Activated CD4-positive, alpha-beta T cell treated with anti-CD3 and anti-CD28 coated beads, Interleukin-2, amount 50 U/mL, for 4 hours (primary cell): ENCODE measurements at places on chromosomes 5 and 9.

DNA sequence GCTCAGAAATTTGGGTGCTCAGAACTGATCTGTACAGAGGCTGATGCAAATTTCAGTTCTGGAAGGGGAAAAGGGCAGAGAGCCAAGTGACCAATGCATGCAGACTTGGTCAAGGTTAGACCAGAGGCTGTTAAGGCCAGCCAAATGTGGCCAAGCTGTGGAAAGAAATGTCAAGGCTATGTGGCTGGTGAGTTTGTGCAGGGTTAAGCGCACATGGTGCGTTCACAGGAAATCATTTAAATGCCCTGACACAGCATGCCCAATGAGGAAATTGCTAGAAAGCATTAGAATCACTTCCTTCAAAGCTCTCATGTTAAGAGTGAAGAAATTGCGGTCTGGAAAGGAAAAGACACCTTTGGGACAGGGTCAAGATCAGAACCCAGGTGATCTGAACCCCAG, 58.0 kb downstream of the PTPN3 start:
- DNase-seq = no peak

GRCh38 chr9:23496489-23497136, 329.4 kb downstream of the ELAVL2 start:
- no peak for DNase-seq

- no peak for DNase-seq
Measured at GRCh38 chr5:169426784-169427183, 125.8 kb upstream of the SLIT3 start.

- no peak for DNase-seq
Measured at GRCh38 chr5:177049285-177049684, 26.8 kb downstream of the ZNF346 start.

- DNase-seq = no peak
Measured at GRCh38 chr5:101942321-101942882, 353.7 kb downstream of the SLCO4C1 start.

DNA sequence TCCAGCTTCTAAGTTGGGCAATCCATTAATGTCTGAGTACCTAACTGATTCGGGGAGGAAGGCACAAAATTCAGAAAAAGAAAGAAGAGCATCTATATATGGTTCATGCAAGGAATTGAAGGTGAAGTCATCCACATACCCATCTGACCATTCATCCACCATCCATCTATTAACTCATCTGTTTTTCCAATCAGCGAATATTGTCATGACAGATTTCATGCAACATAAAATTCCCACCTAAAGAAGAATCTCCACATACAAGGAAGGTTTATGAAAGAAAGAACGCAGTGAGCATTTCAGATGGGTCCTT, 164.7 kb downstream of the GRIA1 start:
- DNase-seq = no peak

GRCh38 chr9:75962013-75962661, 71.7 kb downstream of the PCSK5 start:
- DNase-seq = no peak

DNA sequence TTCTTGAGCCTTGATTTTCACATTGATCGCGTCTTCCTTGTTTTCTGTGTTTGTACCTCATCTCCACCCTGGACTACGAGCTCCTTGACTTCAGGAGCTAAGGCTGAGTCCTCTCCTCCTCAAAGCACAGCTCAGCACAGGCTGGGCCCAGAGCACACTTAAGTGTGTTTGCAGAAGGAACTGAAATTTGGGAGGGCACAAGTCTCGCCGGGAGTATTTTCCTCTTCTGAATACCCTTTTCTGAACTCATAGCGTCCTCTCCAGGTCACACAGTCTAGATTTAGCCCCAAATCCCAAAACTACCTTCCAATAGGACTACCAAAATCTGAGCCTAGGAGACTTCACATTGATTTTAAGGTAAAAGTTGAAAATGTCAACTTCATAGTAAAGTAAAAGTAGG, 41.6 kb downstream of the TSTD2 start:
- DNase-seq = no peak

DNA sequence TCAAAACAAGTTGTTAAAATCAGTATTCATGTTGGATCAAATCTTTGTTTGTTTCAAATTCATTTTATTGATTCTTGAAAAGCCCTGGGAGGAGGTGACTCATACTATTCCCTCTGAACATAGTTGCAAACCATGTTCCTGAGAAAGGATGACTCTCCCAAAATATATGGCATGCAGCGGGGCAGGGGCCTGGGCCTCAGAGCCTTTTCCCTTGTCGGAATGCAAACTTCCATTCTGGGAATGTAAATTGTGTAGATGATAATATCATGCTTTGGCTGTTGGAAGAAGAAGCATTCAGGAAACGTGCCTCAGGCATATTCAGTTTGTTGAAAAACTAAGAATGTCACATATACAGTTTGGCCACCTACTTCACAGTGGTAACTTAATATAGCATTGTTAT, 242.0 kb downstream of the AUH start:
- DNase-seq = no peak

DNA sequence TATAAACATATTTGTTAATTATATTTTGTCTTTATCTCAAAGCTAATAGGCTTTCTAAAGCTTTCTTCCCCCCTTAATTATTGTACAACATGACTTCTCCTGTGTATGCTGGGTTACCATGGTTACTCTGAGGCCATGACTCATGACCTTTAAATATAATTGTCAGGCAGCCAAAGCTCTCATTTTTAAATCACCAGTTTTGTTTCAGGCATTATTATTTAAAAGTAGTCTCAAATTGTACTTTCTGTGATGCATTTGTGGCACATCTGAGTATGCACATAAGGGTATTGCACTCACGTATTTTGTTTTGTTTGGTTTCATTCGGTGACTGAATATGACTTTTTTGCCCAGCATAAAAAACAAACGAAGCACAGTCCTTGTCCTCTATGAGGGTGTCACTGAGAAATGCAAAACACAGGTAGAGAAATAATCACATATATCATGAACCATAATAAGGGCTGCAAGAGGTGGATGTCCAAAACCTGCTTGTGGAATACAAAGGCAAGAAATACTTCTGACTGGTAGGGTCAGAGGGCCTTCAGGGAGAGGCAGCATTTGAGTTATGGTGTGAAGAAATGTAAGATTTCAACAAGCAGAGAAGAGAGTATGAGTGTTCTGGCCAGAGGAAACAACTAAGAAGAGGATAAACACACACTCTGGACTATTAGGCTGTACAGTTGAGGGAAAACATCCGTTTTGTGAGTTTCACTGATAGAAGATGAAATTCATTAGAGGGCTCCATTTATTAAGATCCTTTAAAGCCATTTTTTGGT, 2.1 kb downstream of the CCDC192 start:
- DNase-seq = no peak

DNA sequence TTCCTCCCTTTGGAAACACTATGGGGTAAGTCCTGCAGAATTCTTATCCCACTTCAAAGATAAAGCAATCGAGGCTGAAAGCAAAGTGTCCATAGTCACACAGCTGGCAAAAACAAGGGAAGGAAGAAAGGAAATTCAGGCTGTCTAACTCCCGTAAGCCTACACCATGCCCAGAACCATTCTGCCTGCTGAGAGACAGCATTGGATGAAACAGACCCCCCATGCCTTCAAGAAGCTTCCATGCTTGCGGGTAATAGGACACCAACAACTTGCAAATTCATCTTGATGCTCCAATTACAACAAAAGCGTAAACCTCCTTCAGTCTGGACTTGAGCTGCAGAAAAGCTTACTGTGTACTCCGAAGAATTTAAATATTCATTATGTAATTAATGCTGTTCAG, 181.1 kb upstream of the WWC1 start:
- no peak for DNase-seq
